ENCODE measurements at places on chromosomes 1 and 21. TPM values are rescaled to one million over a fixed set of nuclear protein-coding genes. Genes with fewer than 3 reads are reported as not detected.
A peak's percentile ranks its signal among the peaks of the same experiment; 100 is the strongest.

GRCh38 chr1:197184190-197184589, 37.7 kb upstream of the ASPM start:
- no peak for DNase-seq

DNA sequence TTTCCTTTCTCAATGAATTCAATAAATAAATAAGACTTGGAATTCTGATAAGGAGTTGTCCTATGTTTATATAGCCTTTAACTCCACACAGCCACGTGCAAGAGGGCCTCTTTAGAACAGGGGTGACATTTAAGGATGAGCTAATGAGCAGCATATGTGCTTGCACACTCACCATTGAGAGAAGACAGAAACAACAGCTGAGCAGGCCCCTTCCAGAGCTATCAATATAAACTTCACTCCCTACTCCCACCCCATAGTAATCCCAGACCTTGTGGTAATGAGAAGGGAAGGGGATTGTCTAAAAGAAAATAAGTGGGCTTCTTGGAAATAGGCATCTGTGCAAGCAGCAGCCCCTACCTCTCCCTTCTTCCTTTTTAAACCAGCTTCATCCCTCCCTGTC, 176.0 kb downstream of the SEC16B start:
- no peak for DNase-seq

The MANEAL gene
- total RNA-seq: 1.3 TPM

The TEDDM1 gene
- total RNA-seq: not detected

The LENEP gene
- total RNA-seq: 0.54 TPM

DNA sequence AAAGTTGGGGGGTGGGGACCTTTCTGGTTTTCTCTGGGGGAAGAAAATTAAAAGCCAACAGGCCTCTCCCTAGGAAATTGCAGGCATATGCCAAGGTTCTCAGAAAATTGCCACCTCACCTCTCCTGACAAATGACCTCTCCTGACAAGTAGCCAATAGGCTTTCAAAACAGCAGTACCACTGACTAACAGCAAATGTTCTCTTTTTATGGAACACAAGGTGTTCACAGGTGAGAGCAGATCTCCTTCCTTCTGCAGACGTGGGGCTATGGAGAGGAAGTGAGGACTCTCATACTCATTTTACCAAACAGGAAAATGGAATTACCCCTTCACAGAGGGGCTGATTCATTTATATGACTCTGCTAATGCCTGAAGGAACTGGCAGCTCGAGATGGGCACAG, 32.7 kb upstream of the SUCO start:
- DNase-seq: no peak

The PCAT6 gene
- 1.1 TPM for total RNA-seq

The NBPF20 gene
- 0.54 TPM for total RNA-seq

DNA sequence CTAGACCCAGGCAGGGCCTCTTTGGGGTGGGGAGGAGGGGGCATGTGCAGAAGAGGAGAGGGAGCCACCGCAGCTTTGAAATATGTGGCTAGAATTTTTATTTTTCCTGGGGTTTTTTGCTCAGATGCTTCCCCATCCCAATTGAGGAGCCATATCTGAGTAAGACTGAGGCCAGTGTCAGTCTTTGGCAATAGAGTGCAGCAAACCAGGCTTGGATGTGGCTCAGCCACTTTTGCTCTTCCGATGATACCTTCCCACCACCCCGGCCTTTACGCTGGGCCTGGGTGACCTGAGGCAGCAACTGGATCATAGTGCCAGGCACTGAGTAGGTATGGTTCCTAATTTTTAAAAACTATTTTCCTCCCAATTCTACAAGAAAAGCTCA, 36.9 kb downstream of the KIAA1614 start:
- no peak for DNase-seq

DNA sequence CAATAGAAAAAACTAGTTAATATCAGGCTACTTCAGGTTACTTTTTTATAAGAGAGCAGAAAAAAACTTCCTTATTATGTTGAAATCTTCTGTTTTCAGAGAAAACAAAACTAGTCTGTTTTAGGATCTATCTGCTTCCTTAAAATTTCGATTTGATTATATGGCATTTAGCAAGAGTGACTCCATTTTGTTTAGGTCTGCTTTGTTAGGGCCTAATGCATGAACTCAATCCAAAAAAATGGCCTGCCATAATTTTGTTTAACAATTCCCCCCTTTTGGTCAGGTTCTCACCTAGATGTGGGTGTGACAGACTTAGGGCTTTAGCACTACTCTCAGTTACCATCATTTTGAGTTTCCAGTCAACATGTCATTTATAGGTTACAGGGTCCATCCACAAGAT, 89.8 kb upstream of the GNG12 start:
- DNase-seq: no peak

- DNase-seq: no peak
These were observed 27.7 kb upstream of the C8B start for GRCh38 chr1:56993475-56993874.

DNA sequence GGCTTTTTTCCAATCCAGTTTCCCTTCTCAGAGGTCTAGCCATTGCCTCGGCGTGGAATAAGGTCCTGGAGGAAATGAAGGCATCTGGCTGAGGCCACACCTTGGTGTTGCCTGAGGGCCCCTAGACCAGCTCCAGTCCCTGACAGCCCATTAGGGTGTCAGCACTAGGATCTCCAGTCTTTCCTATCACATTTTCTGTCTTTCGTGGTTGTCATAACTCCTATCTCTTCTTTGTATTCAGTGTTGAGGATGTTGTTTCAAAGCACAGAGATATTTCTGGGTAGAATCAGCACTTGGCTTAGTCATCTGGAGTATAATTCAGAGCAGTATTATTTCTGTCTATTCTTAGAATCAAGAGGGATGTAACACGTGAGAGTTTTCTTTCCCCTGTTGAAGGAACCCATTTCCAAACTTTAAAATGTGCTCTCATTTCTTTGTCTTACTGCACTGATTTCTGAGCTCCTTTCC, 844.3 kb downstream of the KCNT2 start:
- no peak for DNase-seq

DNA sequence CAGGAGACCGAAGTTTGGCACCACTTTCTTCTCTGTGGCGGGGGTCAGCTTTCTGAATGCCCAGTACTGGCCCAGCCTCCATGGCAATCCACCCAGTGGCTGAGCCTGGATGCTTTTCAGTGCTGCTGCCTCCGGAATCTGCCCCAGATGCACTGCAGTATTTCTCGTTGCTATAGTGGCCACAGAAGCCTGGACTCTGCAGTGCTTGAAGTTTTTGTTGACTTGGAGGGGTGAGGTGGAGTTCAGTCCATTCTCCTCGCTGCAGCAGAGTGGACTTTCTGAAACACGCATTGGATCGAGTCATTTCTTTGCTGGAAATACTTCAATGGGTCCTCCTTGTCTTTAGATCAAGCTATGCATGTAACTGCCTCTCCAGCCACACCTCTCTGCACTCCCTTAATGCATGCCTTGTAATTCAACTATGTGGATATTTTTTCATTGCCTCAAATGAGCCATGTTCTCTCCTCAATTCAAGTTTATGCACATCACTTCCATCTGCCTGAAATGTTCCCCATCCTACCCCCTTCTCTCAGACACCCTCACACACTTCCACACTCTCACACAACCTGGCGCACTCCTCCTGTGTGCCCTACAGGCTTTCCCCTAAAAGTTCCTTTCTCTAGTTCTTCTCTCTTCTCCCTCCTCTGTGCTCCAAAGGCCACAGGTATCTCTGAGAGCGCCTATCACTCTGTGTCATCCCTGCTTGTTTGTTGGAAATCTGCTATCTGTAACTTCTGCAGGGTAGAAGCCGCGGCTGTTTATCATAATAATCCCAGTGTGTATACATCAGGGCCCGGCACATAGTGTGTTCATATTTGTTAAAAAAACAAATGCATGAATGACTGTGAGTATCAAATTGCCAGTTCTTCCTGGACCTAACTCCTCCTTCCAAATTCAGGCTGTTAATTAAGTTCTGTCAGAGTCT, 16.5 kb downstream of the ADAM30 start:
- DNase-seq: no peak

The RHEX gene
- 46.0 TPM for total RNA-seq

GRCh38 chr1:162878000-162878596, 17.1 kb upstream of the CCDC190 start:
- peak; percentile 11 for DNase-seq

The CORT gene
- total RNA-seq: 0.27 TPM

GRCh38 chr21:33168886-33169285, 60.9 kb upstream of the IFNAR2 start:
- DNase-seq: no peak

GRCh38 chr1:207336559-207337467, 15.3 kb downstream of the CD55 start:
- DNase-seq: peak; percentile 51

GRCh38 chr1:56790036-56790435, 29.2 kb downstream of the FYB2 start:
- DNase-seq: no peak

- DNase-seq: no peak
These were observed 87.0 kb upstream of the BTG3 start for GRCh38 chr21:17699524-17700189.

DNA sequence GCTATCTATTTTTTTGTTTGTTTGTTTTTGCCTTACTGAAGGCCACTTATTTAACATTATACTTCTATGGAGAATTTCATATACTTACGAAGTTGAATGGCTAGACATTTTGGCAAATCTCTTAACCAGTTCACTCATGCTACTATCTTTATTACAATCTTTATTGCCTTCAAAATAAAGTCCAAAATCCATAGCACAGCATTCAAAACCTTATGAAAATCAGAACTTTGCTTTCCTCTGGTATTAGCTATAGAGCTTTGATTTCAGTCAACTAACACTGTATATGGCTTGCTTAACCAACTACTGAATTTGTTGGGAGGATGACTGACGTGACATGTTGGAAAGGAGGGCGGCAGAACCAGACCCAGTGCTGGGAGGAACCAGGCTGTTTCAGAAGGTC, 571.1 kb downstream of the LMO4 start:
- DNase-seq: no peak

The SMCP gene
- total RNA-seq: not detected

The ATP1A2 gene
- not detected for total RNA-seq

- no peak for DNase-seq
These were observed 625.8 kb upstream of the ADGRL2 start for GRCh38 chr1:81174811-81175476.

The LRRC53 gene
- not detected for total RNA-seq

The TP73 gene
- total RNA-seq: under 0.01 TPM

- no peak for DNase-seq
These were observed 5.9 kb upstream of the DPT start for GRCh38 chr1:168734946-168735345.

DNA sequence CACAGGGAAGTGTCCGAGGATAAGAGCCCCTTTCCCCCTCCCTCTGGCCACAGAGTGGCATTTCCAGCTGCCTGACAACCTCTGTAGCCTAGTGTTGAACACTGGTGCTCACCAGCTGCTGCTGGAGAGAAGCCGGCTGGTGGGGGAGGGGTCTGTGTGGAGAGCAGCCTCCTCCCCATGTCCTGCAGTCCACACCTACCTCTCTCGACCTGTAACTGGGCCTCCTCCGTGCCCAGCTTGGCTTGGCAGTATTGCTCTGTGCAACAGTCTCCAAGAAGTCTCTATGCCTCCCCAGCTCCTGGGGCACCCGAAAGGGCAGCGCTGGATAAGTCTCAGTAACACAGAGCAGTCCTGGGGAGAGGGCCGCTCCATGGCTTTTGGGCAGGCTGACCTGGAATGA, 17.0 kb downstream of the PAPPA2 start:
- no peak for DNase-seq

- DNase-seq: no peak
These were observed 27.7 kb downstream of the TEX35 start for GRCh38 chr1:178540646-178541045.

The NR1I3 gene
- total RNA-seq: not detected

The CFAP57 gene
- under 0.01 TPM for total RNA-seq

DNA sequence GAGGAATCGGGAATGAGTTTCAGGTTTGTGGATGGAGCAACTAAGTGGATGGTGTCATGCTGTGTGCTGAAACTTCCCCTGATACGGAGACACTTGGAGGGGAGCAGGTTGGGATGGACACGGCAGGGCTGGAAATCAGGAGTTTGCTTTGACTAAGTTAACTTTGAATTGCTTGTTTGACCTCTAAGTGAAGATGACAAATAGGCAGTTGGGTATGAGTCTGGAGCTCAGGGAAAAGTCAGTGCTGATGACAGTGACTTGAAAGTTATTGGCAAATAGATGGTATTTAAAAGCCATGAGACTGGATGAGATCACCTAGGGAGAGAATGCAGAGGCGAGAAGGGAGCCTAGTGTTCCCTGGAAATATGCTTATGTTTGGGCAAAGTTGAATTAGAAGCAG, 12.8 kb upstream of the ZSCAN20 start:
- DNase-seq: no peak

GRCh38 chr1:205438213-205439158, 16.6 kb upstream of the LEMD1 start:
- peak; percentile 35 for DNase-seq

DNA sequence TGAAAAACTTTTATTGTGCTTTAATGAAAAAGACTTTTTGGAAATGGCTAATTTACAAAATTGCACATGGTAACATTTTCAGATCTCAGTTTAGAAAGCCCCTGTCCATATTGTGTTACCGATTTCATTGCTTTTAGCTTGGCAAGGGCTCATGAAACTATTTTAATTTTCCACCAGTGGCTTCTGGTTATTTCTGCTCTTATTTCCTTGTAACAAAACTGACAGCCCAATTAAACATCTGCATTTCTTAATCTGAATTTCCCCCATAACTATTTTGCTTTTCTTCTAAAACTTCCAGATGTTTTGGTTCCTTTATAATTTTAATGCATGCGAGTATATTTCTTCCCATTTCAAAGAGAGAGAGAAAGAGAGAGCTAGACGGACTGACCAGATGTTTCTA, 264.8 kb downstream of the PTPRC start:
- no peak for DNase-seq

DNA sequence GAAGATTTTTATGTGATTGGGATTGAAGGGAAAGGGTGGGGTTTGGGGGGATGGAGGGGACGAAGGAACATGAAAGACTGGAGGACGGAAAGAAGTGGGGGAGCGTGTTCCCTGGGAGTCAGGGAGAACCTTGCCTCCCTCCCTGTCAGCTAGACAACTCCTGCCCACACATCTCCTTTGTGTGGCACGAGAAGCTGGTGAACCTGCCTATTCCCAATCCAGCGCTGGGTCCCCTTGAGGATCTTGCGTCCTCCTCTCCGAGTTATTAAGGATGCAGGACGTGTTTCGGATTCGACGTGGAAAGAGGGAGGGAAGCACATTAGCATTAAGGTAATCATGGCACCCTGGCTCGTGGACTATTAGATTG, 1.4 kb downstream of the LRRC7 start:
- no peak for DNase-seq

The CD160 gene
- not detected for total RNA-seq

- DNase-seq: no peak
These were observed 10.1 kb downstream of the H6PD start for GRCh38 chr1:9244501-9245229.

The TRIM58 gene
- total RNA-seq: 25.3 TPM

- DNase-seq: no peak
These were observed 104.6 kb upstream of the TENT5C start for GRCh38 chr1:117501281-117501680.

The CLCNKA gene
- total RNA-seq: not detected

The GPX7 gene
- 92.1 TPM for total RNA-seq

The TINAGL1 gene
- 8.1 TPM for total RNA-seq

- DNase-seq: peak; percentile 87
These were observed 31.8 kb downstream of the SDCCAG8 start for GRCh38 chr1:243287652-243288051.

GRCh38 chr1:83994111-83994510, 4.8 kb downstream of the TTLL7 start:
- no peak for DNase-seq

The DDR2 gene
- 0.27 TPM for total RNA-seq
